ENCODE measurements at places on chromosomes 2 and 18.

GRCh38 chr2:144117086-144117485, 402.8 kb downstream of the ZEB2 start:
- DNase-seq, result no peak

DNA sequence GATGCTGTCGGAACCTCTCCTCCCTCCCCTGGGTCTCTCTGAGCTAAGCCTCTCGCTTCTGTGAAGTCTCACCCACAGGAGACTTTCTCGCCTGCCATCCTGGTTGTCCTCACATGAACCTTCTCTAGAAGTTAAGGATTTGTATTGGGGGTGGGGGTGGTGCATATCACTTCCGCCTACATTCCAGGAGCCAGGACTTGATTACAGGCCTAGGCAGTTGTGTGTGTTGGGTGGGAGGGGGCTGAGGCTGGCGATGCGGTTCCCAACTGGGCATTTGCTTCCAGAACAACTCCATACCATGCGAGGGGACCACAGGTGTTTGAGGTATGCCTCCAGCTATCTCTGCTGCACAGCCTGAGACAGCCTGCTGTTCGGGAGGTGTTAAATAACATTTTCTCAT, 56.8 kb upstream of the MGAT4A start:
- DNase-seq, result no peak

GRCh38 chr2:136891100-136891499, 125.8 kb downstream of the THSD7B start:
- DNase-seq, result no peak

DNA sequence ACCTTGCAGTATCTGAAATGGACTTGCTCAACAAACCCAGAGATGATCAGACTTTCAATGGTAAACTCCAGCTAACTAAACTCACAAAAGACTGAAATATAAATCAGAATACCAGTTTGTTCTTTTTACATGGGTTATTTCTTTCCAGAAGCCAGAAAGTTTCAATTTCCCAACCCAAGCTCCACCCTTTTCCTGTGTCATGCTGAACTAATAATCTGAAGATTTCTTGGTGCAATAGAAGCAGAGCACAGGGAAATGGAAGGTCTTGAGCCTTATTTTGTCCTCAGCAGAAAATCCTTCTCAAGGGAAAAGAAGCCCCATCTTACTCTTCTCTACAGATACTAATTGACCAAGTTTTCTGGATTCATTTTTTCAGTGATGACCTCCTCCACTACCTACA, 93.3 kb upstream of the PAPOLG start:
- DNase-seq, result no peak

GRCh38 chr2:65800998-65801397, 368.6 kb upstream of the SPRED2 start:
- DNase-seq, result no peak

- DNase-seq, result no peak
Observed at GRCh38 chr2:12236136-12236844, 480.4 kb upstream of the TRIB2 start.

DNA sequence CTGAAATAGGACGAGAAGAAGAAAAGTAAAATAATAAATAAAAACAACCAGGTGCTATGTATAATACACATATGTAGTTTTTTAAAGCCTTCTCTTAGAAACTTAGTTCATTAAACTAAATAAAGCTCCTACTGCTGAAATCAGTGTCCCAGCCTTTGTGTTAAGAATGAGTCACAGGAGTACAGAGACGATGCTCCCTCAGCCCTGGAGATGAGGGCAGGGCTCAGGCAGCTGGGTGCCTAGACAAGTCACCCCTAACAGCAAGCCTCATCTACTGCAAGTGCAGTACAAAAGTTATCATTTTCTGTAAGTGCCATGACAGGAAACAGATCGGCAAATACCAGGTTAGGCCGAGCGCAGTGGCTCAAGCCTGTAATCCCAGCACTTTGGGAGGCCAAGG, 18.2 kb downstream of the KIDINS220 start:
- no peak for DNase-seq

DNA sequence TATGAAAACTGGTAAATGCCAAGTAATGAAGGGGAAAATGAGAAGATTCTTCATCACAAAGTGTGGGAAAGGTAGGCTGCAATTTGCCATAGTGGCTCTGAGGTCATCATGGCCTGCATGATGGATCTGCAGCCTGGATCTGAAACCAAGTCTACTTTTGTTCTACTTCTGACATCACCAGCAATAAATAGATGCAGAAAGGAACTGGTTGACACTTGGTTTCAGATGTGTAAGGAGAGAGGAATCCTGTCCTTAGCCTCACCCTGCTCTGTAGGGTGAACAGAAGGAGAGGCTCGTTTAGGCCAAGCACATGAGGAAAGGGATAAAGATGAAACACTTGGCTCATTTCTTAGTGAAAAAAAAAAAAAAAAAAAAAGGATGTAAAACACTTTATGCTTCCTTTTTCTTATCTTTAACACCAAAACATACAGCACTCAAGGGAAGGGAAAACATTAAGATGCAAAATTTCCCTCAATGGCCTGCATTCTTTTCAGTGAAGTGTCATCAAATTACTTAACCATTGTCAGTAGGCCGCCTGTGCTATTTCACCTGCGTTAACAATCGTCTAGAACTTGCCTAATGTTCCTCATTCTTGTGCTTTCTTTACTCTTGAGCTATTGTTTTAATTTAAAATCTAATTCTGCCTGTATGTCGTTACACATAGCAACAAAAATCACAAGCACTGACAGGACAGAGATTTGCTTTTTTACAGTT, 3.9 kb downstream of the NEB start:
- DNase-seq, result no peak

GRCh38 chr2:36965751-36966369, 476 bp downstream of the STRN start:
- peak; percentile 21 for DNase-seq

DNA sequence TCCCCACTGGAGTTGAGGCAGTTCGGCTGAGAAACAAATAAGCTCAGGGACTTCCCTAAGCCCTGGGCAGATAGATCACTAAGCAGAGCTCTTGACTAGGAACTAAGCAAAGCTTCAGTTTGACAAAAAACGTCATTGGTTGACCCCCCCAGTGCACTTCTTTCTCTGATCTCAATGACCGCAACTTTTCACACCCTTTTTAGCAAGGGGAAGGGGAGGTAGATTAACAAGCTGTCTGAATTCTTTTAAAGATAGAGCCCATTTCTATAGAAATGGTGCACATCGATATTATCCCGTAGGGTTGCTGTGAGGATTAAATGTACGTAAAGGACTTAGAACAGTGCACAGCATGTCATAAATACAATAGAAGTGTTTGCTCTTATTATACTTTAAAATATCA, 42.5 kb downstream of the PIEZO2 start:
- no peak for DNase-seq

- DNase-seq, result no peak
Observed at GRCh38 chr18:74197705-74198341, 49.5 kb downstream of the TIMM21 start.

DNA sequence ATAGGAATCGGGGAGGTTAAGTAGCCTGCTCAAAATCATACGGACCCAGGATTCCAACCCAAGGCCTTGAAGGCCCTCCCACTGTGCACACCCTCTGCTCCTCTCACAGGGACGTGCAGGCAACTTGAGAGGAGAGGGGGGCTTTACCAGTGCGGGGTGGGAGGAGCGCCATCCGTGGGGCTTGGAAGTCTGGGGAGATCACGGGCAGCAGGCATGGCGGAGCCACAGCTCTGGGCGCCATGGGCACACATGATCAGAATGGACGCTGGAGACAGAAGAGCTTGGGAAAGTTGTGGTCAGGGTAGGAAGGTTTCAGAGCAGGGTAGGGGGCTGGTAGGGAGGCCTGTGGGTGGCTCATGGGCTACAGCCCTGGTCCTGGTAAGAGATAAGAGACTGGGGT, 70.7 kb downstream of the TFCP2L1 start:
- no peak for DNase-seq

DNA sequence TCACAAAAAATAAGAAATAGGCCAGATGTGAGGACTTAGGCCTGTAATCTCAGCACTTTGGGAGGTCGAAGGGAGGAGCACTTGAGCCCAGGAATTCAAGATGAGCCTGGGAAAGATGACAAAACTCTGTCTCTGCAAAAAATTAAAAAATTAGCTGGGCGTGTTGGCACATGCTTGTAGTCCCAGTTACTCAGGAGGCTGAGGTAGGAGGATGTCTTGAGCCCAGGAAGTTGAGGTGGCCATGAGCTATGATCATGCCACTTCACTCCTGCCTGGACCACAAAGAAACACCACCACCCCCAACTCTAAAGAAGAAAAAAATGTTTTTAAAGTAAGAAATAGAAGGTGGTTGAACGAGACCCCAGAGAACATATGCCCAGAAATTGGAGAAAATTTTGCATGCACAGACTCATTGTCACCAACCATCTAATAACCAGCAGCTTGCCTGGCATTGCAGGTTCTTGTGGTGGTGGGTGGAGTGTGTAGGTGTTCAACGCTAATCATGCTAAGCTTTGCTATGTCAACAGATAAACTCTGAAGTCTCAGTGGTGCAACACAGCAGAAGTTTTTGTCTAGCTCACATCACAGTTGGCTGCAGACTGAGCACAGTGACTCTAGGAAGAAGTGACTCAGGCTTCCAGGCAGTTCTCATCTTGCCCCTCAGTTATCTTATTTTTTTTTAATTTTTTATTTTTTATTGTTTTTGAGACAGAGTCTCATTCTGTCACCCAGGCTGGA, 18.6 kb downstream of the ARL4C start:
- no peak for DNase-seq

Measured in pons (tissue), 1 donor.